ENCODE measurements at places on chromosomes 16 and 17.

DNA sequence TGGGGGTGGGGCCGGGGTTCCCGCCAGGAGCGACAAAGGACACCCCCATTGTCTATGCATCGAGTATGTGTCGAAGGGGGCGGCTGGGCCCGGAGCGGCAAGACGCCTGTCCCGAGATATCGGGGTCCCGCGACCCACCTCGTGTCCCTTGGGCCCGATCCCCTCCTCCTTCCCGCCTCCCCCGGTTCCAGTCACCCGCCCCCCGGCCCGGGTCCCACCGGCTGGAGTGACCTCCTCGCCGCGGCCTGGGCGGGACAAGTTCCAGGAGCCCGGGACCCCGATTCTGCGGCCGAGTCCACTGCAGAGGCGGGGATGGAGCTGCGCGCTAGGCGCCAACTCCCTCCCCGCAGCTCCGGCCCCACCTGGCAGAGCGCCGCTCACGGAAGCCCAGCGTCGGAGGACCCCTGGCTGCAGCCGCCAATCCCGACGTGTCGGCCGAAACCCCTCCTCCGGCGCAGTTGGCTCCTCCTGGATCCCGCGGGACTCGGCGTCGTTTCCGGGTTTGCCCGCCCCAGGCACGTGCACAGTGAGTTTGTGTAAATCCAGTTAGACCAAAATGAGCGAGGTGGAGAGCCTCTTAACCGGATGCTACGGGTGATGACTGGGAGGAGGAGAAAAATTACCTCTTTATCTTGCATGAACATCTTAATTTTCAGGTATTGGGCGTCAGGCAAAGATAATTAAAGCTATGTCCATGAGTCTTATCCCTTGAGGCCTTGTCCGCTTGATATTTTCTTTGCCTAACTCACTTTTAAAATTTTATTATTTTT is at the start of gene NMRAL1:
TSS of gene NMRAL1 (minus strand) at position 434 of the 770 bp plus-strand sequence. CDS start 493 bp downstream, outside the sequence.
- peak; percentile 67 for DNase-seq

DNA sequence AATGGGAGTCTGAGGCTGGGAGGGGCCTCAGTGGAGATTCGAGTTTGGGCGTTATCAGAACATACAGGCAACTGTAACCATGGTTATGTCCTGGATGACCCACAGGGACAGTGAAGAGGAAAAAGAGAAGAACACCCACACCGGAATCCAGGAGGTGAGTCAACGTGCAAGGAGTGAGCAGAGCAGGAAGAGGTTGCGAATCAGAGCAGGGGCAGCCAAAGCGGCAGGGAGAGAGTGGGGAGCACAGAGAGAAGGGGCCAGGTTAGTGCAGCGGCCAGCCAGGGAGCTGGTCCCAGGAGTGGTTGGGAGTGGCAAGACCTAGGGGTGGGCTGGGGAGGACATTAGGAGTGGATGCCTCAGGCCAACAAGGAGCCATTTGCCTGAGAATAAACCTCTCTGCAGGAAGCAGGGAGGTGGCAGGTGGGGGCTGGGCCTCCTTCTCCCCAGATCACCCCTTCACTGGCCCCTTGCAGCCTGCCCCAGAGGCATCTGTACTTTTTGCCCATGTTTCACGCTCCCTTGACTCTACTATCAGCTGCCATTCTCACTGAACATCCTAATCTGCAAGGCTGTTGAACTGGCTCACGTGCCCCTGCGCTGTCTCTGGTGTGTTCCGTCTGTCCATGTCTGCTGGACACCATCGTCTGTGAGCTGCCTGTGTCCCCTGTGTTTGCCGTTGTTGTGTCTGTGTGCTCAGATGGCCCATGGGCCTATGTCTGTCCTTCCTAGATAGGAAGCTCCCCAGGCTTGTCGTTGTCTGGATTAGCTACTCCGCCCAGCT is 5.1 kb downstream of the KRT13 start:
- DNase-seq = no peak

DNA sequence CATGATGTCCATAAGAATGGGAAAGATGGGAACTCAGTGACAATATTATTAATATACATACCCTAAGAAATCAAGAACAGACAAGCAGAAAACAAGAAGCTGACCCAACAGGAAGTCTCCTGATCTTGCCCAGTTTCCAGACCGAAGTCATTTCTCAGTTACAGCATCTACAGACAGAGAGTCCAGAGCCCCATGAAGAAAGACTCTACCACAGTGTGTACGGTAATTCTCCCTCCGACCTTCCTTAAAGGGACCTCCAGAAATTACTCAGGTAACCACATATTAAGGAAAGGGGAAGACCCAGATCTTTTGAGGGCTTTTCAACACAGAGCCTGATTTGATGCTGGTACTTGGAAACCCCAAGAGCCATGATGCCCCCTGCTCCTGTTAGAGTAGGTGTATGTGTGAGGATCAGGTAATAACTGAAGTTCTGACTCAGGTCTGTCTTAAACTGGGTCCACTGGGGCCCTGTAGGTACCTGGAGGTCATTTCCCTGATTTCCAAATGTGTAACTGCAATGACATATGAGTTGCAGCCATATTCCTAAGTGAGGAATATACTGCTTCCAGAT is 132.4 kb downstream of the ABCA8 start:
- no peak for DNase-seq

GRCh38 chr16:19415461-19415860 is 2.2 kb upstream of the TMC5 start:
- DNase-seq = no peak

DNA sequence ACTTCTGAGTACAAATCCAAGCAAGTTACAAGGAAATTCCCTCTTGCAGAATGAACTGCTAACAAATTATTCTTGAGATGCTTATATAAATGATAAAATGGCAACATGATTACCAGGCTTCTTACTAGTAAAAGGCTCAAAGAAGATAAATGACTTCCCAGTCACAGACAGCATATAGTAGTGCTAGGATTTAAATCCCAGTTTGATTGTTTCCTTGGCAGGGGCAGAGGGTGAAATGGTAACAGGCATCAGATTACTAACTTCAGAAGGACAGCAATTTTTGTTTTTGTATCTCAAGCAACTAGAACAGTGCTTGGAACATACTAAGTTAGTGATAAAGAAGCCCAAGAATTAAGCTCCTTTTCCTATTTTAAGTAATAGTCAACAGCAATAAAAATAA is 102.8 kb downstream of the SSH2 start:
- no peak for DNase-seq

DNA sequence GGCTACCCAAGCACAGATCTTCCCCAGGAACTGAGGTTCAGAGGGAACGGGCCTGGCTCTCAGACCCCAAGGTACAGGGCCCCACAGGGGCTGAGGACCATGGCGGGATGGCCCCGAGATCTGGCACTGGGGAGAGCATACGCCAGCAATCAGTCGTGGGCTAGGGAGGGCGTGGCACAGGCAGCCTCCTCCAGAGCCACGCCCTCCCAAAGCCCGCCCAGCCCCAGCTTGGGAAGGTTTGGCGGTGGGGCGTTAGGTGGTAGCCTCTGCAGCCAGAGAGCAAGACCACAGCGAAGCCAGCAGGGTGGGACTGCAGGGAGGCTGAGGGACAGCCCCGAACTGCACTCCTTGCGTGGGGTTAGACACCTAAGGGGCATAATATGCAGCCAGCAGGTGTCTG is 11.6 kb downstream of the WNT9B start:
- no peak for DNase-seq

DNA sequence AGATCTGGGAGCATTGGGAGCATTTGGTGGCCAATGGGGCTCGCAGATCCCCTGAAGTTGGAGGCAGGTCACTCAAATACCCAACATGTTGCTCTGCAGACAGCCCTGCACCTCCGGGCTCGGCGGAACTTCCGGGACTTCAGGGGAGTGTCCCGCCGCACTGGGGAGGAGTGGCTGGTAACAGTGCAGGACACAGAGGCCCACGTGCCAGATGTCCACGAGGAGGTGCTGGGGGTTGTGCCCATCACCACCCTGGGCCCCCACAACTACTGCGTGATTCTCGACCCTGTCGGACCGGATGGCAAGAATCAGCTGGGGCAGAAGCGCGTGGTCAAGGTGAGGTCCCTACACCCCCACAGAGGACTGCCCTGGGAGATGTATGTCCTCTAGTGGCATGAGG is 16.4 kb downstream of the MVP start:
- no peak for DNase-seq

- DNase-seq = no peak
These were observed 199.3 kb downstream of the NTN1 start for GRCh38 chr17:9220398-9221146.

GRCh38 chr17:41063449-41063848 is 2.2 kb downstream of the KRTAP2-4 start:
- DNase-seq = no peak

DNA sequence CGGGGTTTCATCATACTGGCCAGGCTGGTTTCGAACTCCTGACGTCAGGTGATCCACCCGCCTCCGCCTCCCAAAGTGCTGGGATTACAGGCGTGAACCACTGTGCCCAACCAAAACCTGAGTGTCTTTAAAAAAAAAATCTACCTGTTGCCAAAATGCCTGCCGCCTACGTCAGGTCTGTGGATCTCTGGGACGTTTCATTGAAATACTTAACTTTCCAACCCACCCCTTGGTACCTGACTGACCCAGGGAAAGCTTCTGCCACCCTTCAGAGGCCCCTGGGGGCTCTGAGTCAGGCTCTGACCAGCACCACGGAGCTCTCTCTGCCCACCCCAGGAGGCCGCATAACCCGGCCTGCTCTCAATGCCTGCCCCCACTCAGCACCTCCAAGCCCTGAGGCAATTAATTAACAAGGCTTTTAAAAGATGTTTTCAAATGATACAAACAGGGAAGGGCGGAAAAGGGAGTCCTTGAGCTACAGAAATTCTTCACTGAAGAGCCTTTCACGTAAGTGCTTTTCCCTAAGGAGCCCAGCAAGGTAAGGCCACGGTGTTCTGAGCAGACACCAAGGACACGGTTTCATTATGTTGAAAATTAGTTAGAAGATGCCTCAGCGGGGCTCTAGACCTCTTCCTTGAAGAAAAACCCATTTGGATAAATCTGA is 29.3 kb upstream of the GSG1L start:
- no peak for DNase-seq

GRCh38 chr16:31277659-31278260 is 18.0 kb downstream of the ITGAM start:
- no peak for DNase-seq

Measured in nucleus accumbens (tissue), 56 donors.